RPMI7951 (cell line): ENCODE measurements at places on chromosomes 11 and 22. TPM values are rescaled to one million over a fixed set of nuclear protein-coding genes. Genes with fewer than 3 reads are reported as not detected.
A peak's percentile ranks its signal among the peaks of the same experiment; 100 is the strongest.

TENM4 gene
- 25.1 and 27.8 TPM in 2 replicates for total RNA-seq

INPP5J gene
- 0.12 and 0.29 TPM in 2 replicates for total RNA-seq

OR4C45 gene
- total RNA-seq, result not detected in 2 replicates

GNG3 gene
- not detected in 2 replicates for total RNA-seq

RCOR2 gene
- total RNA-seq, result 0.96 and 2.1 TPM in 2 replicates

MPEG1 gene
- total RNA-seq, result not detected in 2 replicates

BTG4 gene
- 0.78 TPM in 1 of 2 replicates, not detected in the other for total RNA-seq

SPTBN2 gene
- under 0.01 and 0.68 TPM in 2 replicates for total RNA-seq

ZNF215 gene
- total RNA-seq, result 6.7 and 8.9 TPM in 2 replicates

ADM2 gene
- 0.20 and 0.24 TPM in 2 replicates for total RNA-seq

TBX10 gene
- not detected in 2 replicates for total RNA-seq

- peak; percentile 44 for DNase-seq
Measured at GRCh38 chr11:6812390-6813005, 13.0 kb upstream of the OR6A2 start.

- DNase-seq, result no peak
Measured at GRCh38 chr11:555227-555779, 5.2 kb downstream of the LMNTD2 start.

DNA sequence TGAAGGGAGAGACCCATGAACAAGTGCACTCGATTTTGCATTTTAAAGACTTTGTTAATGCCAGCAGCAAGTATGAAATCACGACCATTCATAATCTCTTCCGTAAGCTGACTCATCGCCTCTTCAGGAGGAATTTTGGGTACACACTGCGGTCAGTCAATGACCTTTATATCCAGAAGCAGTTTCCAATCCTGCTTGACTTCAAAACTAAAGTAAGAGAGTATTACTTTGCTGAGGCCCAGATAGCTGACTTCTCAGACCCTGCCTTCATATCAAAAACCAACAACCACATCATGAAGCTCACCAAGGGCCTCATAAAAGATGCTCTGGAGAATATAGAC is 5.9 kb downstream of the SERPIND1 start:
- peak; percentile 24 for DNase-seq

DNA sequence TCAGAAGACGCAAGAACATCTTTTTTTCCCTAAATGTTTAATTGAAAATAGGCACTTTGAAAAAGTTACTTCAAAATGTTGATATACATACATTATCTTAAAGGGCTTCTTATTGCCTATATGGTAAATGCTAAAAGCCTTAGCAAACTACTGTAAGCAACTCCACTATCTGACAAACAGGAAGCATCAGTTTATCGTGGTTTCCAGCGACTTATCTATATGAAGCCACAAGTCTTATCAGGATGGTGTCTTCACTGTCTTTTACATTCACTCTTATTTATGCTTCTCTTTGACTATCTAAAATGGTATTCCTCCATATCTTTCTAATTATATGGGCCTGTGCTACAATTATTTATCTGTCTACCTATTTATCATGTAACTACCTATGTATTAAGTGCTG is 2091.9 kb downstream of the LRRC4C start:
- DNase-seq, result no peak

GRCh38 chr11:129639300-129639699 is 176.3 kb upstream of the TMEM45B start:
- DNase-seq, result peak; percentile 95

DNA sequence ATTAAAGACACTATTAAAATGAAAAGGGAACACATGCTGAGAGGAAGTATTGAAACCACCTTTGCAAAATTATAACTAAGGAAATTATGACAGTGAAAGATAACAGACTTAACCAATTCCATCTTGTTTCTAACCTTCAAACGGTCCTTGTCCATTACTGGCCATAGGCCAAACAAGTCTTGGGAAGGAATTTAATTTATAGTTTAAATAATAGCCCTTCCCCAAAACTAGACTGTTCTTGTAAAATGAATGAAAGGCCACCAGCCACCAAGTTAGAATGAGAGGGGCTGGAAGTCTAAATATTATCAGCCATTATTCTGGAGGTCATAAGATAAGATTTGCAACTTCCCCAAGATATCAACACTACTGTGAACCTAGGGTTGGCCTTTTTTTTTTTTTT is 1.8 kb upstream of the TALDO1 start:
- DNase-seq, result no peak

DNA sequence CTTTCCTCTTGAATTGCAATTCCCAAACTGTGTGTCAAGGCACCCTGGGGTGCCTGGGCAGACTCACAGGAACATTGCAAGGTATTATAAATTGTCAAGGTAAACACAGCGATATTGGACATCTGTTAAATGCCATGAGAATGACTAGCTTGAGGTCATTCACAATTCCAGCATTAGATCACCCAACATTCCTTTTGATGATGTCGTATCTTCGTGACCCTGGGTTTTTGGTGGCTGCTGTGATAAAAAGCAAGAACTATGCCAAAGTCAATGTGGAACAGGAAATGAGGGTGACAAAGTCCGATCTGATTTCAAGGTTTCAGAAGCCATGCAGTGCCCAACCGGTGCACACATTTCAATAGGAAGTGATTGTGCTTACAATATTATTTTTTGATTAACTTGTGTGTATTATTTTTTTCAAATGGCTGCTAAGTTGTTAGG is 458.4 kb downstream of the MIAT start:
- peak; percentile 91 for DNase-seq

DNA sequence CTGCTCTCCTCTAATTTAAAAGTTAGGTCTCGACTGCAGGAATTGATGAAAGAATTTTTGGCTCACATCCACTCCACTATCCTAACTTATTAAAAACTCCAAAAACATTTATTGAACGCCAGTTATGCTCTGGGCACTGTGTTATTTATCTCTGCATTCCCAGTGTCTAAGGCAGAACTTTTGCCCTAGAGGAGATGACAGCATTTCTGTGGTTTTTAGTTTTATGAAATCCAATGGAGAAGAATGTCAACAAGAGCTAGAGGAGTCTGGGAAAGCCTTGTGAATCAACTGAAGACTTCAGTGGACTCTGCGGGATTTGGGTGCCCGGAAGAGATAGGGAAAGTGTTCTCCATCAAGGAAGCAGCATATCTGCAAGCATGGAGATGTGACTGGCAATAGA is 217.0 kb upstream of the PGR start:
- peak; percentile 18 for DNase-seq

DNA sequence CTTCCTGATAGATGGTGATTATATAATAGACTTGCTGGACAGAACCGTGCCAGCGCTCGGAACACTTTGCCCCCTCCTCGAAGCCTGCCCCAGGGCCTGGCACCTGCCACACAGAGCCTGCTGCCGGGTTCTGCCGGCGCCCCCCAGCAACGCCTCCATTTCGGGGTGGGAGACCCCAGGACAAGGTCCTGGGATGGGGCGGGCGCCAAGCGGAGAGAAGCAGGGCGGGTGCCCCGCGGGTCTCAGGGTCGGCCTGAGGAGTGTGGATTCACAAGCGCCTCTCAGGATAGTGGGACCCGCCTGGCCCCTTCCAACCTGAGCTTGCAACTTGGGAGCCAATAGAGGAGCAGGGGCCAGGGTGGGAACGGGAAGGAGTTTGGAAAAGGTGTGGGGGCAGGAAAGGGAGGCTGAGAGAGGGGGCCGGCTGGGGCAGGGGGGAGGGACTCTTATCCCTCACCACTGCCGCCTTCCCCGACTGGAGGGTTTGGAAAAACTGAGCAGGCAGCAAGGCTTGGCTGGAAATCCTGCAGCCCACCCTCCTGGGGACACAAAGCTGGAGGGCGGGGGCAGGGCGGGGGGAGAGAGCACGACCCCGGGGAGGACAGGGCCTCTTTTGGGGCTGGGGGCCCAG is 3.3 kb upstream of the BCL9L start:
- DNase-seq, result peak; percentile 66

DNA sequence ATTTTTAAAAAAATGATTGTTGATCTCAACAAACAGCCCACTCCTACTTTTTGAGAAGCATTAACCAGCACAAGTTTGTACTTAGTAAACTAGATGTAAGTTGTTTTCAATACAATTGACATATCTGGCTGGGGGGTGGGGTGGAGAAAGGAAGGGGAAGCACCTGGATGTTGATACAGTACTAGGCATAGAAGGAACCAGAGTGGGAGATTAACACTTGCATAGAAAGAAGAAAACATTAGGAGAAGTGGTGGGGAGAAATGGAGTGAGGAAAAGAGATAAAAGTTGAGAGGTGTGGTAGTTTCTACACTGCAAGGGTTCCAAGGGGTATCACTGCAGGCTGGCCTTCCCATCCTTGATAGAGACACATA is 10.6 kb upstream of the GAB2 start:
- no peak for DNase-seq

DNA sequence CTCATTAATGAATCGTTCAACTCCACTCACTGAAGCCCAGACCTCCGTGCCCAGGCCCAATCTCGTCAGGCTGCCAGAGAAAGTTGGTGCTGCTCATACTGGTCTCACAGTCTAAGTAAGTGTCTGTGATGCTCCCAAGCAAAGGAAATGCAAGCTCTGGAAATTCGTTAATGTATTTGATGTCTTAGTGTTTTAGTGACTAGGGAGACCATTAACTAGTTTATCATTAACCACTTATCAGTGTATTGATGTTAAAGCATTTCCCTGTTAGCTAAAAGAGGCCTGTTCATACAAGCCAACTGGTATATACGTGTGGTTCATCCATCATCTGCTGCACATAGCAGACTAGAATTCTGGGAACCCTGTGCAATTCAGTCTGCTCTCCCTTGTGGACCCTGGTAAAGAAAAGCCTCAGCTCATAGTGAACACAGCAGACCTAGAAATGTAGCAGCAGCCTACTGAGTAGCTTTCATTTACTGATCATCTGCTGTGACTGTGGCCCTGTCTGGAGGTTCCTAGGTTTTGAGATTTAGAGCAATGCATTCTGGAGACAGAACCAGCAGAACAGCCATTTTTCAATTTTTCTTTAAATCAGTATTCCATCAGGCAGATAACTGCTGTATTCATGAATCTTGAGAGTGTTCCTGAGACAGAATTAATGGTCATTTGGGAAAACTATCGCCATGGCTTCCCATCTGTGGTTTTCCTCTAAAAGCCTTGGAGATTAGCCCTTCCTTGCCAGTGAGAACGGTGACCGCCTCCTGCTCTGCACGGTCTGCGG is 15.7 kb upstream of the AIFM3 start:
- DNase-seq, result no peak

GRCh38 chr22:35140879-35141745 is 75.2 kb downstream of the ISX start:
- peak; percentile 69 for DNase-seq

GRCh38 chr11:57787006-57787604 is 25.5 kb downstream of the CTNND1 start:
- no peak for DNase-seq

GRCh38 chr11:5928271-5928670 is 13.8 kb upstream of the OR56A3 start:
- DNase-seq, result no peak

GRCh38 chr22:19524170-19525115 is at the start of gene CLDN5:
CLDN5 (minus strand) TSS chr22:19524410; CDS start chr22:19524255, 155 bp downstream.
- DNase-seq, result no peak

DNA sequence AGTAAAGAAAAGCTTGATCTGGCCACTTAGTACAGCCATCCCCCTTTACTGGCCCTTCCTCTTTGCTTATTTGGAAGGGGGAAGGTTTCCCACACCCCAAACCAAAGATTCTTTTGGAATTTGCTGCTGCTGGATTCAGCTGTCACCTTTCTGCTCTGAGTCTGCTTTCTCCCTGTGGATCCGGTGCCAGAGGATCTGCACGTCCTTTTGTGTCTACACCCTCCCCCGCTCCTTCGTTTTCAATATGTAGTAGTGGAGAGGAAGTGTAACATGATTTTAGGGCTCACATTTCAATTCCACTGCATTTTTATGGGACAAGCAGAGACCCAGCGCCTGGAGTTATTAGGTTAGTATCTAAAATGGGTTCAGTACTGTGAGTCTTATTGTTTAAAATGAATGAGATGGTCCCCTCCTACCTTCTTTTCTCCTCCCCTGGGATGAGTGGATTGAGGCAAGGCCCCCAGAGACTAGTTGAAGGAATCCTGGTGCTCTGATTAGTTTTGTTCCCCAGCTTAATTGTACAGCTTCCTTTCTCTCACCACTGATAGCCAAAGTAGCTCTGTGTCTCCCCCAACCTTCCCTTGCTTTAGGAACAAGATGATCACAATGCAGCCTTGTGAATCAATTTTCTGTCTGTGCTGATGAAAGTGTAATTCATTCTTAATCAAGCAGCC is 30.5 kb upstream of the CABP7 start:
- DNase-seq, result no peak

DNA sequence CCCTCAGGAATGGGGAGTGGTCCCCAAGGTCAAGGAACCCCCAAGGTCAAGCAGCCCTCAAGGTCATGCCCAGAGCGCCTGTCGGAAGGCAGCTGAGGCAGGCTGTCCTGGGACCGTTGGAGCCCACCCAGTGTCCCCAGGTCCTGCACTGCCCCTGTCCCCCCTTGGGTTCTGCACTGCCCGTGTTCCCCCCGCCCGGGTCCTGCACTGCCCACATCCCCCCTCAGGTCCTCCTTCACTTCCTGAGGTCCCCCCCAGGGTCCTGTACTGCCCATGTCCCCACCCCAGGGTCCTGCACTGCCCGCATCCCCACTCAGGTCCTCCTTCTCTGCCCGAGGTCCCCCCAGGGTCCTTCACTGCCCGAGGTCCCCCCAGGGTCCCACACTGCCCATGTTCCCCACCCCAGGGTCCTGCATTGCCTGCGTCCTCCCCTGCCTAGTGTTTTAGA is 1073.0 kb downstream of the BRD1 start:
- no peak for DNase-seq

- peak; percentile 19 for DNase-seq
Measured at GRCh38 chr11:102552020-102552419, 21.5 kb upstream of the MMP7 start.

GRCh38 chr11:119108146-119108856 is 1.2 kb downstream of the C2CD2L start:
- DNase-seq, result peak; percentile 48

DNA sequence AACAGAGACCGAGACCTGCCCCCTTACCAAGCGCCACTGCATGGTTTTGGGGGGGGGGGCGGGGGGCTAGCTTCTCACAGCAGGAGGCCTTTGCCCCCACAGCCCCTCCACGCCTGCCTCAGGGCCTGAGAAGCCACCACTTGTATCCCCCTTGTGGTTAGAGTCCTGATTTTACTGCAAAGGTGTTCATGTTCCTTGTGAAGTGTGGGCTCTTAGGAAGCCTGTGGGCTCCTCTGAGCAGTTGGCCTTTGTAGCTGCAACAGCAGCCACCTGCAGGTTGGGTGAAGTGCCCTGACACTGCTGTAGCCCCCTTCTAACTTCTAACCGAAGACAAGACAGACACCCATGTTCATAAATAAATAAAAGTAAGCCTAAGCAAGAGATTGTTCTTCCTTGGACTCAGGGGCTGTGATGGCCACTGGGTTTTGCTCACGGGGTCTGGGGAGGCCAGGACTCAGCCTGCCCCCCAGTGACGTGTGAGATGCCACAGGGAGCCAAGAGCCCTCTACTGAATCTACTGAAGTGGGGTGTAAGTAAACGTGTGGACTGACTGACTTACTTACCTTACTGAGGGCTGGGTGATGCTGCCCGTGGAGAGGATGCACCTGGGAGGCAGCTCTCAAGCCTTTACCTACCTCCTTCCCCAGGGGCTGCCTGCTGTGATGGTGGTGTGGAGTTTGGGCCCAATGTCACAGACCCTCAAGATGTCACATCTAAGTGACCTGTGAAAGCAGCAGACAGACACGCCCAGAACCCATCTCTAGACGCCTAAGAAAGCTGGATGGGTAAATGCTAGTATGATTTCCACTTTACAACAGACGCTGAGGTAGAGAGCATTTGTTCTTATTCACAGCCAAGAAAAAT is 25.8 kb downstream of the USP35 start:
- no peak for DNase-seq
